ENCODE measurements at places on chromosomes 2 and 18.
A peak's percentile ranks its signal among the peaks of the same experiment; 100 is the strongest.

DNA sequence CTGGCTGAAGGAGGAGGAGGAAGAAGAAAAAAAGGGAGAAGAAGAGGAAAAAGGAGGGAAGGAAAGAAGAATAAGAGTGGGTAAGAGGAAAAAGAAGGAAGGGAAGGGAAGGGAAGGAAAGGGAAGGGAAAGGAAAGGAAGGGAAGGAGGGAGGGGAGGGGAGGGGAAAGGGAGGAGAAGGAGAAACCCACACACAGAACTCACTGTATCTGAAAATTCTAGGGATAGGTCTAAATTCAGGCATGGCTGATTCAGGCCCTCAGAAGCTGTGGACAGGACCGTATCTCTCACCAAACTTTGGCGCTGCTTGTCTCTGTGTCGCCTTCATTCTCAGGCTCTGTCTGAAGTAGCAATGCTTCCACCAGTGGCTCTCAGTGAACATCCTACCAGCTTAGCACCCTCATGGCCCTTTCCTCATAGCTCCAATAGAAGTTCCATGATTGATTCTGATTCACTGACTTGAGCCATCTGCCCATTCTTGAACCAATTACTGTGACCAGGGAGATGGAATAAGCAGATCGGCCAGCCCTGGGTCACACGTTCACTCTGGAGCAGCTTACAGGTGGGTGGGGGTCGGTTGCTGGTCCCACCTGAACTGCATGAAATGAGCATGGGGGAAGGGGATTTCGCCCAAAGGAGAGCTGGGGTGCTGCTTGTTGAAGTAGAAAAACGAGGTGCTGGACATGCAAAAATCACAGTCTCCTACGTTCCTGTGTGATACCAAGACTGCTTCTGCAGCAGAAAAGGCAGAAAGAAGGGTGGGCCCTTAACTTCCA, 59.7 kb downstream of the TTC32 start:
- no peak for DNase-seq

DNA sequence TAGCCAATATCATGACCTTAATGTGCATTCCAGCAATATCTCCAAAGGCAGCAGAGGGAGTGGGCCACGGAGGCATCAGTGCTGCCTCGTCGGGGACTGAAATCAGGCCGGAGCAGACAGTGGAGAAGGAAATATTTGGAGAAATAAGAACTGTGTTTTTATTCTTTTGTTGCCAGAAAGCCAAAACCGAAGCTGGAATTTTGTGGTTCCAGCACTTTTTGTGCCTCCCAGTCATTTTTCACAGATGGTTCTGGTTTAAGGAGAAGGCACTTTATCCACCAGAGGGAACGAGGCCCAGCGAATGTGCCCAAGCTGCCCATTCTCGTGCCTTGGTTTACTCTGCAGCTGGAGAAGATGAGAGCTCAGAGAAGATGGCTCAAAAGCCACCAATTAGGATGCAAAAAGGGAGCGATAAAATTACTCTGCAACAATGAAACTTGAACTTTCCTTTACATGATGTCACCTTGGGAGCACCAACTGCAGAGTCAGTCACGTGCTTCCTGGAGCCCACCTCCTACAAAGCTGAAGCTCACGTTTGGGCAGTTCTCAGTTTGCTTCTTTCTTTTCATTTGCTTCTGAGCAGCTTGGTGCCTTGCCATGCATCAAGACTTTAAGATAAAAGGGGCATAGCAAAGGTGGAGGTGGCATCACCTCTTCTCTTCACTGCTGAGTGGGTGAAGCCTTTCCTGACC, 288.7 kb downstream of the LPIN1 start:
- no peak for DNase-seq

DNA sequence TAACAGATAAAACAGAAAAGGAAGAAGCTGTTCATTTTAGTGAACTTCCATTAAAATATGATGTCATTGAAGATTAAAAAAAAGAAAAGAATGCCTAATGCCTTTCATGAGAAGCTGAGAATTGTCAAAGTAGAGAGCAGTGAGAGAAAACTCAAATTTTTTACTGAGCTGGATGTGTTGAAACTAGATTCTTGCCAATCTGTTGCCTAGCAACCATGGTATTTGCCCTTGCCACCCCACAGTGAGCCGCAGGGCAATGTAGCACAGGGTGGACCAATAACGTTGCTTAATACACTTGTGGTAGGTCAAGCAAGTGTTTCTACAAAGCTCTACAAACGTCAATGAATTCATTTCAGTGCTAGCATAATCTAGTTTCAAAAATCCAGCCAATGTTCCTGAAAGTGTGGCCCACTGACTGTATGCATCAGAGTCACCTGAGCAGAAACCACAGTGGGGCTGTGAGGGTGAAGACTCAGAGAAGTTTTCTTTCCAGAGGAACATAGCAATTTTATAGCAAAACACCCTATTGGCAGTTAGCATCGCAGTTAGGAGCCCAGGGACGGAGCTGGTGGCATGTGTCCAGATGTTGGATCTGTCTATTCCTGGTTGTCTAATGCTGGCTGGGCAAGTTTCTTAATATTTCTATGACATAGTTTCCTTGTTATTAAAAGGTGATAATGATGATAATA, 132.2 kb downstream of the DOCK10 start:
- DNase-seq: no peak

DNA sequence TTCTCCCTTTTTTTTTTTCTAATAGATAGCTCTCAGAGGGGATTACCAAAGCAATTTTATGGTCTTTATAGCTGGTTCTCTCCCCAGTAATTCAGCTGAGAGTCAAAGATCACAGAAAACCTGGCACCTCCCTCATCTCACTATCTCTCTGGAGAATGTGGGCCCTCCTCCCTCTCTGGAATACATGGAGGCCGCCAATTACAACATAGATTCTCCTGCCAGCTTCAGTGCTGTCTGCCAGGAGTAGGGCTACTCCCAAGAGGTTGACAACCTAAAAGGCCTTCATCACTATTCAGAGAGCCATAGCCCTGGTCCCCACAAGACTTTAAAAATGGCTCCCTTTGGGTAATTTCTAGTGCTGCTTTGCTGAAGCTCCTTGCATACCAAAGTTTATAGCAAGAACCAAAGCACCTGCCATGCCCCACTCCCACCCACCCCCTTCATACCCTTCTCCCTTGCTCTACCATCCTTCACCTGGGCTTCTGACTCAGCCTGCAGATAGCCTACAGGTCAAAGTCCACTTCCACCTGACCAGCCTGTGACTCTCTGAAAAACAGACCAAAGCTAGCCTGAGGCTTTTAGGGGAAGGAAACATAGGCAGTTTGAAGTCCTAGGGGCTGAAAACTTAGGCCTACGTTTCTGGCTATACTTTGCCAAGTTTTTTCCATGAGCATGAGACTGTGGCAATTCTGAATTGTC, 472.3 kb downstream of the TNS1 start:
- no peak for DNase-seq

- peak; percentile 43 for DNase-seq
Measured at GRCh38 chr2:174117951-174118930, 130.1 kb downstream of the OLA1 start.

- DNase-seq: no peak
Measured at GRCh38 chr18:73768043-73768442, 379.6 kb downstream of the FBXO15 start.

- DNase-seq: peak; percentile 36
Measured at GRCh38 chr2:190746971-190747761, 98.3 kb downstream of the NAB1 start.

DNA sequence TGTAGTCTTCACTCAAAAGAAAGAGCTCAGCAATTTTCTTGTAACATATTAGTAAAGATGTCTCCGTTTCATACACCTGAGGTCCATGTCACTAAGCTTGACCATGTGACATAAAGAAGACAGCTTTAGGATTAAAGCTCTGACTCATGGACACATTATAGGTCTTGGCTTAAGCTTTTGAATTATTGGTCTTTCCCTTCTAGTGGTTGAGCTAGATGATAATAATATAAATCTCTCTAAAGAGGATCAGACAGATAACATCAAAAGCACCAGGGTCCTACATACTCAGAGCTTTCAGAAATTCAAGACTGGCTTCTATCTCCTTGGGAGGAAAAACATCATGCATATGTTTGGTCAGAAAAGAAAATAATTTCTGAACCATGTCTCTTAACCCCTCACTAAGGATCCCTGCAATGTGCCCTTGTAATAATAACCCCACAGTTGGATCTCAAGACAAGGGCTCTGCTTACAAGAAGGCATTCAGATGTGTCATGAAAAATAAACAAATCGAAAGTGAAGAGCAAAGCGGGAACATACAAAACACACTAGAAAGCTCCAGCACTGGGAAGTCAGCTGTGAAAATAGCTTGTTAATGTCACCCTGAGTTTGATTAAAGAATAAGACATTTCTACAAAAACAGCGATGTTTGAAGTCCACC, 174.5 kb downstream of the PID1 start:
- no peak for DNase-seq

GRCh38 chr2:147030966-147031720, 813.7 kb upstream of the ACVR2A start:
- no peak for DNase-seq

- DNase-seq: no peak
Measured at GRCh38 chr18:68842951-68843350, 45.1 kb downstream of the CCDC102B start.

DNA sequence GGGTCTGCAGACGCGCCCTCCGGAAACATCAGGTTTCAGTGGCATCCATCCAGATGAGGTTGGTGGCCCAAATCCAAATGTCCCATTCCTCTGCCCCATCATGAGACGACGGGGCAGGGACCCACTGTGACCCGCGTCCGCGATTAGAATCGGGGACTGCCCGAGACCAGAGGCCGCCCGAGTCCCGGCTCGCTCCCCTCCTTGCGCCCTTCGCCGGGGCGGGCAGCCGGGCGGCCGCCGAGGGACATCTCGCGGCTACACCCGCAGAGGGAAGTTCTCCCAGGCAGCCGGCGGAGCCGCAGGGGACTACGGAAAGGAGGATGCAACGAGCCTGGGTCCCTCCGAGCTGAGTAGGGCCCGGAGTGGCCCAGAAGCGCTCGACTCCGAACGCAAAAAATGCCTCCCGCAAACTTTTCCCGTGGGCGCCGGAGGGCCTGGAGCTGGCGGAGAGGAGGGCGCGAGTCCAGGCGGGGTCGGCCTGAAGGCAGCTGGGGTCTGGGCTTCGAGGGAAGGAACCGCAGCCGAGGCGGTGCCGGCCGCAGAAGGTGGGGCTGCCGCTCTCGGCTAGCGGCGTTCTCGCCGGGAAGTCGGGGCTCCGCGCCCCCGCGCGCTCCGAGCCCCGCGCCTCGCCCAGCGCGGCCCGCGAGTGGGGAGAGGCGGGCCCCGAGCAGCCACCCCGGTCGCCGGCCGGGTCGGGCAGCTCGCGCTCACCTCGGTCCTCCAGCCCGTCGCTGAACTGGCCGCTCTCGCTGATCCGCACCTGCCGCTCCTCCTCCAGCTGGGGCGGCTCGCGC, 580 bp downstream of the TMEM163 start:
- no peak for DNase-seq

- DNase-seq: no peak
Measured at GRCh38 chr18:61891894-61892293, 913 bp downstream of the RNF152 start.

DNA sequence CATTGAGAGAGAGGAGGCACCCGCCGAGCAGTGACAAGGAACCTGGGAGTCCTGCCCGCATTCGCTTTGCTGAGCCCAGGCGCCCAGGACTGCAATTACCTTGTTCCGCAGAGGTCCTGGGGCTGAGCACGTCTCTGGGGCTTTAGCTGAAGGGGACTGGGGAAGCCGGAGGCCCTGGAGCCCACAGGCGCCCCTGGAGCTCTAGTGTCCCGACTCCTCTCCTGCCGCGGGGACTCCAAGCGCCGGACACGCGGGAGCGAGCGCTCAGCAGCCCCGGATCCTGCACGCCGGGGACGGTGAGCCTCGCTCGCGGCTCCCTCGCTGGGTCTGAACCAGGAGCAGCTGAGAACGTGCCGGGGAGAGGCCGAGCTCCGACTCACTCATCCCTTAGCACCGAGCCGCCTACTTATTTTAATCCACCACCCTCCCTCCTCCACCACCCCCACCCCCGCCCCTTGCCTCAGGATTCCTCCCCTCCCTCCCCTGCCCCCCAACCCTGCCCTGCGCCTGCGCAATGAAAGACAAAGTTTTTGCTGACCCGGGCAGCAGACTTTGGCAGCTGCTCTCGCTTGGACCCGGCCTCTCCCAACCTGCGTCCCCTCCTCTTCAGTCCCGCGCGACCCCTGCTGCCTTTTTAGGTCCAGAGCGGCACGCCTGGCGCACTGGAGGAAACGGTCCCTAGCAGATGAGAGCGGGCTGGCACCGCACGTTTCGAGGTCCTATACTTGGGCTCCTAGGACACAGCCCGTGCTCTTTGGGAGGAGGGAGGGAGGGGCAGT, at the start of gene OSR1:
Gene OSR1 (minus strand): TSS at position 382 of the 779 bp plus-strand sequence. CDS start 4,818 bp downstream, outside the sequence.
- peak; percentile 76 for DNase-seq

GRCh38 chr18:21074336-21075323, 37.0 kb downstream of the ROCK1 start:
- no peak for DNase-seq

- DNase-seq: no peak
Measured at GRCh38 chr2:58336416-58336815, 95.3 kb upstream of the FANCL start.

DNA sequence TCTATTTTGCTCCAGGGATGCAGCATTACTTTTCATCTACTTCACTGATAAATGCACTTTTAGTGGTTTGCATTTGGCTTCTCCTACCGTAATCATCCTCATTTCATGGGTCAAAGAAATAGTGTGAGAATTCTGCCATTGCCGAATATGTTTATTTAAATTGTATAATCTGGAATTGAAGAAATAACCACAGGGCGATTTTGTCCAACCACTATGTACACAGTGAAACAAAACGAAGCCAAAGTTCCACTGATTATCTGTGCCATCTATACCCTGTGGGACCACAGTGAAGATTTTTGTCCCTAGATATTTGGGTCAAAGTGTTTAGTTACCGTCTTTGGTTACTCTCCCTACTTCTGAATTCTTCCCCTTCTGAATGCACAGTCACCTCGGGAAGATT, 888.6 kb upstream of the NRXN1 start:
- DNase-seq: no peak

GRCh38 chr2:70391988-70392387, 90.1 kb upstream of the FAM136A start:
- no peak for DNase-seq
